Bronchial epithelial cell (primary cell): ENCODE measurements at places on chromosomes 4 and X. TPM values are rescaled to one million over a fixed set of nuclear protein-coding genes. Genes with fewer than 3 reads are reported as not detected.

Gene PPAT
- 17.4 and 33.2 TPM in 2 replicates for total RNA-seq

GRCh38 chrX:11172415-11172814, 61.3 kb downstream of the HCCS start:
- DNase-seq: no peak

DNA sequence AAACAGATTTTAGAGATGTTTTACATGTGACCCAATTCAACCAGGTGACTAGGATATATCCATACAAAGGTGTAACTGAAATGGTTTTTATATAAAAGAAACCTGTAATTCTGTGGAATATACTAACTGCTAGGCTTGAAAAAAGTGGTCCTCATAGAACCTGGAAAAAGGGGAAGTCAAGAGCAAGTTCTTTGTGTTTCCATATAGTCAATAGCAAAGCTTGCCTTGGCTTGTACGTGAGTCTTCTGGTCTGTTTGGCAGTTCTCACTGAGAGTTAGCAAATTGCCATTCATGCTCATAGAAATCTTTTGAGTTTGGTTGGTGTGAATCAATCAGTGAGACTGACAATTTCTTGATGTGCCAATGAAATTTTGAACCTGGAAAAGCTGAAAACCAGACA, 79.4 kb upstream of the SMIM10 start:
- no peak for DNase-seq

DNA sequence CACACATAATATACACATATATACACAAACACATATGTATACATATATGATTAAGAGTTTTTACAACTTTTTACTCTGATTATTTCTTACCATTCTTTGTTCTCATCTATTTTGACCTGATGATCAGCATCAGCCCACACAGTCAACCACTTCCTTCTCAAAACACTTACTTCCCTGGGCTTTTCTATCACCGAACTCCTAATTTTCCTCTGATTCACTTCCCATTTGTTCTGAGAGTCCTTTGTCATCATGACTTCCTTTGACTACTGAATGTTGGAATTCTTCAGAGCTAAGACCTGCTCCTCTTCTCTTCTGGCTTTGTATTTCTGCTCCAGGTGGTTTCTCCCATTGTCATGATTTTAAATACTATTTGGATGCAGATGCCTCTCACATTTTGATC, 209.5 kb upstream of the AFF2 start:
- no peak for DNase-seq

DNA sequence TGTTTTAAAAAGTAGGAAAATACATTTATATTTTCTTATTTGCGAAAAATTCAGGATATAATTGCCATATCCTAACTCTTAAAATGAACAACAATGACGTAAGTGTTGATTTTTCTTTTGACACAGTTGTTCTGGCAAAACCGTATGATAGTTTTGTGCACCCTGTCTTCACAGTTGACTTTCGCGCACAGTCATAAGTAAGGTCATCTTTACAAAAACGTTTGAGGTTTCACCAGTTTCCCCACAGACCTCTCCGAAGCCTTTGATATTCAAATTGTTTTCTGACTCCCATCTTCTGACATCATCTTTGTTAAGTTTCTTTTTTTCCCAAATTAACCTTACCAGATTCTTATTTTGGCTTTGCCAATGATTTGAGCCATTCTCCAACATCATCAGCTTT, 48.1 kb upstream of the ATXN3L start:
- DNase-seq: no peak

Gene PLAC8
- total RNA-seq: 0.79 and 4.4 TPM in 2 replicates

DNA sequence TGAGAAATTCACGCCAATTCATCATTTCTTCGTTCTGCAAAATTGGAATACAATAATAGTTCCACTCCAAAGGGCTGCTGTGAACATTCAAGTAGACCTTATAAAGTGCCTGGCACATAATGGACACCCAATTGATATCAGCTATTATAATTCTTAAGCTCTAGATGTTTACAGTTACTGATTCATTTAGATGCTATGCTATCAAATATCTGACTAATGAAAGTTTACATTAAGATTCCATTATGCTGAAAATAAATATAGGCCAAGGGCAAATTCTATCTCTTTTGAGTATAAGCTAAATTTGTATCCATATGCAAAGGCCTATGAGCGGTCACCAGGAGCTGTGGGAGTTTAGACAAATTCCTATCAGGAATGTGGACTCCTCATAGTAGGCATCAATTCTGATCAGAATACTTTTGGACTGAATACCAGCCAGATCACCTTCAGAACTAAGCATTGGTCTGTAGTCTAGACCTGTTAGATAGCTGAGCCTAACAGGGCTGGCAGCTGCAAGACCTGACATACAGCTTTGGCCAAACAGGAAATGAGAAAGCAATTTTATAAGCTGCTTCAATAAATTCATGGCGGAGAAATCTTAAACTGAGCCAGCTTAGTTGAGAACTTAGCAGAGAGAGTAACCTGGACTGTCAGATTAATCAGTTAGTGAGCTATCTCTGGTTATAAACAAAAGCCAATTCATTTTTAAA, 384.3 kb upstream of the ACTRT1 start:
- peak; percentile 73 for DNase-seq

- no peak for DNase-seq
Measured at GRCh38 chr4:80876810-80877209, 153.7 kb upstream of the BMP3 start.

Gene CD40LG
- not detected in 2 replicates for total RNA-seq

- DNase-seq: peak; percentile 59
Measured at GRCh38 chr4:79865201-79865597, 207.8 kb downstream of the ANTXR2 start.
